Activated CD8-positive, alpha-beta T cell treated with anti-CD3 and anti-CD28 coated beads for 36 hours (primary cell): ENCODE measurements at places on chromosomes 2 and 18.

DNA sequence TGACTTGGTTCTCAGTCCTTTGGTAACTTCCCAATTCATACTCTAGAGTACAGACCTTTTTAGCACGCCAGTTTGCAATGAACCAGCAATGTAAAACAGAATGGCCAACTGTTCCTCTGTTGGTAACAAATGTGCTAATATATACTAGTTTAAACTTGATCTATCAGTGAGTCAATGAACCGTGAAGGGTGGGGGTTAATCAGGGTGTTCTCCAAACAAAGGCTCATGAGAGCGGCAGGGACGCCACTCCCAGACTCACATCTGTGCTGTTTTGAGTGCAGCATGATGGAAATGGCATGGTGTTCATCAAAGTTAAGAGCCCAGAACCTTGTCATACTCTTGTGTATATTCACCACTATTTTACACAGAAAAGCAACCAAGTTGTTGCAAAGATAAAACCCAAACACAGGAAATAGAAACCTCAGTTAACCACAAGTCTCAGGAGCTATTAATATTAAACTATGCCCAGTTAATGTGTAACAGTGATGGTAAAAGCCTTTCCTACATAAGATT is 70.3 kb downstream of the CERKL start:
- no peak overlapping the region for H3K4me3 ChIP-seq
- no peak overlapping the region for H3K27ac ChIP-seq
- peaks cover 14% of the 10 kb centered on the region for H3K4me1 ChIP-seq
- peaks cover 4% of the 10 kb centered on the region for H3K27me3 ChIP-seq

DNA sequence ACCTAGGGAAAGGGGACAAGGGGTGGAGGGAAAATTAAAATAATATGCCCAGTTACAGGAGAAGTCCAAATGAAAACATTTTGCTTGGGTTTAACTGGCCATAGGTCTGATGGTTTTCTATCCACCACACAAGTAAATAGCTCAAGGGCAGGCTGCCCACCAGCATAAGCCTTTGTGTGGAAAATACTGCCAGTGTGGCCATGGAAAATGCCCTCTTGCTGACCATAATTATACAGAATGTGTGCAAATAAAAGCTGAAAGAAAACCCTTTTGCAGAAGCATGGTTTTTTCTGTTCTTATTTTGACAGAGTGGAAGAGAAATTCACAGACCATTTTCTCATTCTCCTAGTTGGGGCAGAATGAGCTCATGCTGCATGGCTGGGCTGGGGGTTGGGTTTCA is 111.3 kb upstream of the SIX2 start:
- H3K4me3 ChIP-seq = no peak overlapping the region
- H3K27me3 ChIP-seq = no peaks in the 10 kb centered on the region
- no peaks in the 10 kb centered on the region for H3K36me3 ChIP-seq
- DNase-seq = no peak

DNA sequence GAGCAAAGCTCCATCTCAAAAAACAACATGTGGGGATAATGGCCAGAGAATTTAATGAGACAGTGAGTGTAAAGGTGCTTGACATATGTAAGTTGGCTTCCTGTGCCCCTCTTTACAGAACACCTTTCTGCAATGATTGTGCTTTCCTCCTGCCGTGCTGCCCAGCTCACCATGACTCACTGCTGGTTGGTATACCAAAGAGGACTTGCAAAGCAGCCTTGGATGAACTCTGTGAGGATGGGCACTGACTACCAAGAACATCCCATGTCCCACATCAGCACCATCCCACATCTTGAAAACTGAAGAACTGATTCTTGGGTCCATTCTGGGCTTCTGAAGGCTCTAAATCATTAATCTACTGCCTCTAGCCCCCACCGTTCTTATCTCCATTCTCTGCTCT is 52.2 kb downstream of the NGEF start:
- peaks cover 1% of the 10 kb centered on the region for H3K27me3 ChIP-seq
- DNase-seq = no peak
- no peak overlapping the region for H3K27ac ChIP-seq
- H3K4me1 ChIP-seq = no peaks in the 10 kb centered on the region

DNA sequence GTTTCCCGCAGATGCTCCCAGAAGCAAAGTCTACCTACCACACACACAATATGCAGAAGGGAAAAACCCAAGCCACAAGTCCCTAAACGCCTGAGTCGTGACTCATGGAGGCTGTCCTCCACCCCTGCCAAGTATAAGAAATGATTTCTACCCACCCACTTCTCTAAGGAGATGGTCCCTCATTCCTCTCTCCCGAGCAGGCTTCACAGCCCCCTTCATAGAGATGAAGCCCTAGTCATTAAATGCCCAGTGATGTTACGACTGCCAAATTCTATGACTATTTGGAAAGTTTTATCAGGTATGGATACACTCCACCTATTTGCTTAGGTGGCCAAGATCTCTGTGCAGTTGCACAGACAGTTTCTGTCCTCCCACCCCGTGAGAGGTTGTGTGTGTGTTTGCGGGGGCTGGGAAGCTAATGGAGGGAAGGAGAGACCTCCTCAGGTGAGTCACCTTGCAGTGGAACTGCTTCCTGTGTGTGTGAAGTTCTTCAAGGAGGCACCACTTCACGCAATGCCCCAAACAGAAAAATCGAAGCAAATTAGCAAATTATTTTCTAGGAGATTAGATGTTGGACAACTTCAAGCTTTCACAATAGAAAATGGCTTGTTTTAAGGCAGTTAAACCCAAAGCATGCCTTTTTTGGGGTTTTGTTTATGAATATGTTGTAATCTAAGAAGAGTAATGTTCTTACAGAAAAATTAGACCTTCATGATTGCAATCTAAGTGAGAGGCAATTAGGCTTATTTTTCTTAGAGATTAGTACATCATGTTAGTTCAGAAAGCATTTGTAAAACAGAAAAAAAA is 175.2 kb downstream of the TGIF1 start:
- DNase-seq = peak; percentile 85
- H3K36me3 ChIP-seq = peaks cover 1% of the 10 kb centered on the region
- peak overlapping the region; percentile 92 for H3K27ac ChIP-seq

GRCh38 chr2:46547223-46548102 is 68.1 kb downstream of the TMEM247 start:
- H3K4me1 ChIP-seq = peaks cover 60% of the 10 kb centered on the region
- no peak for DNase-seq
- no peak overlapping the region for H3K27ac ChIP-seq
- H3K27me3 ChIP-seq = no peaks in the 10 kb centered on the region

- H3K27me3 ChIP-seq = peaks cover 7% of the 10 kb centered on the region
- no peak overlapping the region for H3K27ac ChIP-seq
- no peak overlapping the region for H3K4me3 ChIP-seq
- no peaks in the 10 kb centered on the region for H3K36me3 ChIP-seq
Observed at GRCh38 chr2:72062336-72062735, 85.3 kb downstream of the CYP26B1 start.

GRCh38 chr18:80105369-80106167 is 3.5 kb upstream of the ADNP2 start:
- peaks cover 4% of the 10 kb centered on the region for H3K36me3 ChIP-seq
- H3K4me1 ChIP-seq = peaks cover 27% of the 10 kb centered on the region
- no peaks in the 10 kb centered on the region for H3K27me3 ChIP-seq
- peak; percentile 33 for DNase-seq
- H3K4me3 ChIP-seq = no peak overlapping the region
- H3K27ac ChIP-seq = peak overlapping the region; percentile 16

DNA sequence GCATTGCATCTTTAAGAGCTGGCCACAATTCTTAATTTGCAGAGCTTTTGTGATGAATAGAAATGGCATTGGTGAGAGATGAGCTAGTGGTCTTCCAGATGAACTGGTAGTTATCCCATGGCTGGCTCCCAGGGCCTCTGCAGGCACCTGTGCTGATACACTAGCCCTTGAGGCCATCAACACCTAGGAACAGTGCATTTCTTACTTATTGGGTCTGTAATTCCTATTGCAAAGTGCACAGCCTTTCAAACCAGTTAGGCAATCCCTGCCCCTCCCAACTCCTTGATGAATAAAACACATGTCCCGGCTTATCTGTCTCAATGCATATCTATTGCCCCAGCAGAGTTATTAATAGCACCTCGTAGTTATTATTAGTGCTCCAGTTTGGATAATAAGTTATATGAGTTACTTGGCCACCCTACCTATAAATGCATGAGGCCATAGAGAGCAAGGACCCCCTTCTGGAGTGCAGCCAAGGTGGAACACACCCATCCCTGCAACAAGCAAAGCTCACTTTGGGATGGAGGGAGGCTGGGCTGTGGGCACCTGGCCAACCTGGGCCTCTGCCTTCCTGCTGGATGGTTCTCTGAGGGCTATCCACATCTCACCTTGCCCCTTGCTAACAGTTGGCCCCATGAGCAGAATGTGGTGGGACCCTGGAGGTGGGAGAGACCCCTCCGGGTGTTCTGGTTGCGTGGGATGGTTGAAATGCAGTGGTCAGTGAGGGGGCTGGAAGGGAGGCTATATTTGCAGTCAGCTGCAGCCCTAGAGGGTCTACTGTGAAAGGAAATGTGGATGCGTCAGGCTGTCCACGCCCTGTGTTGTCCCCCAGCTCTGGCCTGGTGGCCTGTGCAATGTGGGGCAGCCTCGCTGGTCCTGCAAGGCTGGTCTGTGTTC is 455.9 kb upstream of the HS6ST1 start:
- DNase-seq = no peak
- H3K27ac ChIP-seq = no peak overlapping the region
- H3K36me3 ChIP-seq = no peaks in the 10 kb centered on the region
- H3K27me3 ChIP-seq = no peaks in the 10 kb centered on the region
- H3K4me1 ChIP-seq = no peaks in the 10 kb centered on the region
- no peak overlapping the region for H3K4me3 ChIP-seq

DNA sequence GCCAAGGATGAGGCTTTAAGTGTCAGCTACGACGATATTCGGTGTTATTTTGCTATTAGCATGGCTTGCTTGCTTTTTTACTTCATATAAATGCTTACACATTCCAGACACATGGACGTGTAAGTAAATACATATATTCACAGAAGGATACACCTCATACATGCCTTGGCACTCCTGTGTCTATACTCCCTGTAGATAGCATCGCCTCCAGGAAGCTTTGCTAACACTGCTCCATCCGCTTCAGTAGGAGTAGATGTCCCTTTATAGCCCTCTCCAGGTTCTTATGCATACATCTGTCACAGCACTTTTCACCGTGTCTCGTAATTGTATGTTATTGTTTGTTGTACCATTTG is 27.5 kb upstream of the KCTD1 start:
- no peak overlapping the region for H3K27ac ChIP-seq
- no peaks in the 10 kb centered on the region for H3K36me3 ChIP-seq
- peak overlapping the region; percentile 46 for H3K4me3 ChIP-seq
- no peak for DNase-seq
- H3K4me1 ChIP-seq = peaks cover 7% of the 10 kb centered on the region
- peaks cover 34% of the 10 kb centered on the region for H3K27me3 ChIP-seq

- H3K27me3 ChIP-seq = no peaks in the 10 kb centered on the region
- no peak overlapping the region for H3K4me3 ChIP-seq
- no peaks in the 10 kb centered on the region for H3K36me3 ChIP-seq
Observed at GRCh38 chr18:56258178-56258577, 380.2 kb downstream of the TXNL1 start.

GRCh38 chr2:210584834-210585233 is 28.4 kb downstream of the CPS1 start:
- no peak overlapping the region for H3K27ac ChIP-seq
- no peaks in the 10 kb centered on the region for H3K36me3 ChIP-seq
- no peaks in the 10 kb centered on the region for H3K27me3 ChIP-seq
- H3K4me3 ChIP-seq = no peak overlapping the region
- no peaks in the 10 kb centered on the region for H3K4me1 ChIP-seq

DNA sequence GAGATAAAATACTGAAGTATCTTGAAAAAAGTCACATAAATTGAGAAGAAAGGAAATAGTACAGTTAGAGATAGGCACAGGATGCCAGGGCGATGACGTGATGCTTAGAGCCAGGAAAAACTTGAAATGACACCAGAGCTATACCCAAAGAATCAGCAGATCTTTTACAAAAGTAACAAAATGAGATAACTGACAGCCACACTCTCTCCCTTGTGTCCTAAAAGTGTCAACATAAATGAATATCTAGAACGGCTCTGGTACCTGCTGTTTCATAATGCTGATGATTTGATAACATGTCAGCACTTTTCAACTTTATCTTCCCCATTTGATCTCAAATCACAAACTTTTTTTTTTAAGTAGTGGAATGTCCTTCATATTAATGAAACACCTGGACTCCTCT is 45.6 kb upstream of the ZC3H15 start:
- no peaks in the 10 kb centered on the region for H3K4me1 ChIP-seq
- H3K4me3 ChIP-seq = no peak overlapping the region
- DNase-seq = no peak
- H3K27ac ChIP-seq = no peak overlapping the region
- no peaks in the 10 kb centered on the region for H3K27me3 ChIP-seq
- H3K36me3 ChIP-seq = peaks cover 9% of the 10 kb centered on the region

DNA sequence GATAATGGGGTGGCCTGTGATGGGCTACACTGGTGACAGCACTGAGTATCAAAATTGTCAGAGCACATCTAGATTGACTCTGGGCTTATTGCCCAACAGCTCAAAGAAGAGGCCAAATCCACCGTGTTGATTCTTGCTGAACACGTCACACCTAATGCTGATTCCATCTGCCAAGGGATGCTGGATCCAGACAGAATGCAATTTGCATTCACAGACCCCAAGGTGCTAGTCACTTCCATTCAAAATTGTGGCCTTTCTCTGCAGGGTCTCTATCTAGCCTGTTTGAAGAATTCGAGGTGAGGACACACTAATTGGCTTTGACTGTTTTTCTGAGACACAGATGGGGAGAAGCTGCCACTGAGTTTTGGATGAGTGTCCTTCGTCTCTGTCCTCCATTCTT is 13.5 kb upstream of the GPR39 start:
- H3K27me3 ChIP-seq = no peaks in the 10 kb centered on the region
- DNase-seq = no peak
- H3K27ac ChIP-seq = no peak overlapping the region
- no peaks in the 10 kb centered on the region for H3K36me3 ChIP-seq
- H3K4me3 ChIP-seq = no peak overlapping the region
